ENCODE measurements at places on chromosomes 12 and 14.

DNA sequence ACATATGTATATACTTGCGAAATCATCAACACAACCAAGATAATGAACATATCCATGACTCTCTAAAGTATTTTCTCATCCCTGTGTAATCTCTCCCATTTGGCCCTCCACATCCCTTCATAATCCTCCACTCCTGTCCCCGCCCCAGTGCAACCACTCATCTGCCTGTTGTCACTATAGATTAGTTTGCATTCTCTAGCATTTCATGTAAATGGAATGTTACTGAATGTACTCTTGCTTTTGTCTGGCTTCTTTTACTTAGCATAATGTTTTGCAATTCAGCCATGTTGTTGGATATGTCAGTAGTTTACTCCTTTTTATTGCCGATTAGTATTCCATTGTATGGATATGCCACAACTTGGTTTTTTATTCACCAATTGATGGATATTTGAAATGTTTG lies 99.1 kb downstream of the BICD1 start:
- DNase-seq = no peak

DNA sequence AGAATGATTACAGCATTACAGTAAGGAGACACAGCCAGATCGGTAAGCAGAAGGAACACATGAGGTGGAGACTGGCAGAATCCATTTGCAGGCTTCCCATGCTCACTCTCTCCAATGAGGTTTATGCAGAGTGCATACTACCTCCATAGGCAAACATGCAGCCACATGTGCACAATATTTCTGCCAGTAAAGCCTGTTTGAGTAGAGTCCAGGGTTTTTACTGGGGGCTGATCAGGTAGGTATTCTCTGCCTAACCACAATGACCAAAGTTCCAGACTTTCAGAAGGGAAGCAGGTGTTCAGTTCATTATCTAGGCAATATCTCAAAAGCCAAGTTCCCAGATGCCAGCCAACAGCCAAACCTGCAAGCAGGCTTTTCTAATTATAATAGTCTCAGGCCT lies 31.1 kb downstream of the INTS13 start:
- DNase-seq = no peak

GRCh38 chr14:63088865-63089264 lies 43.6 kb upstream of the KCNH5 start:
- DNase-seq = no peak

DNA sequence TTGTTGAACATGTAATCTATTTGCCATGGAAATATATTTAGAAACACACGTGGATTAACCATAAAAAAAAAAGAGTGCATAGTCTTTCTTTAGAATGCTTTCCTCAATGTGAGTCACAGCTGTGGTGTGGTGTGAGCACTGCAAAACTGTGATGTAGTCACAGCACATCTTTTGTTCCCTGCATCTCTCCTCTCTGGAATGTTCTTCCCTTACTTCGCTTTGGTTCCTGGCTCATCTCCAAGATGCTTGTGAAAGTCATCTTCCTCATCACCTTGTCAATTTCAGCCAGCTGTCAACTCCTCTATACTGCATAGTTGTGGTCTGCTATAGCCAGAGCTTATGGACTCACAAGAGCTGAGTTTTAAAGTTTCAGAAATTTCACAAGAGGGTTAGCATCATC lies 60.2 kb downstream of the STAB2 start:
- no peak for DNase-seq

DNA sequence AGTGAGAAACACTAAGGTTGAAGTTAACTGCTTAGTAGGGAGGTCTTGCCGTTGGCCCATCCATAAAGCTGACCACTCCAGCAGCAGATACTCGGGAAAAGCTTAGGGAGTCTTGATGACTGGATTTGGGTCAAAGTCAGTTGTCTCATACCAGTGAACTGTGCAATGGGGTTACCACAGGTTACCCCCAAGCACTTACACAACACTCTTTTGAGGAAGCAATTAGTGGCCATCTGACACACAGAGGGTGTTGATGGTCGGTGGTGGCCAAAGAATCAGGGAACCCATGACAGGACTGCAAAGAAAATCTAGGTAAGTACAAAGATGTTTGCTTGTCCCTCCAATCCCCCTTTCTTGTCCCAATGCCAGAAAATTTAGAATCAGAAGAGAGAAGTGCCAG lies 410.2 kb downstream of the APAF1 start:
- no peak for DNase-seq

DNA sequence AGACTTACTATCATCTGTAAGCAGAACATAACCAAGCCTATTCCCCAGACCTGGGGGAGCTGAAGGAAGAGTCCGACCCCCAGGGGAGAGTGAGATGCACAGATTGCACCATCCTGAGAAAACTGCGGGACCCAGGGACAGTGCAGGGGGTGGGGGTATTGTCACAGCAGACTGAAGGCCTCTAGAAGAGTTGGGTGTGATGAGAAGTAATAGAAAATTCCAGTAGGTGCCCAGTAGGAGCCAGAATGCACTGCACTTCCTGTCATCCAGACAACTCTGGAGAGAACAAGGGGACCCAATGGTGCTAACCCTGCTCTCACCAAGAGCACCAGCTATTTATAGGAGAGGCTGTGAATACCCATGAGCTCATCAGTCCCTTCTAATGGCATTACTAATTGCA lies 190.1 kb downstream of the BCL11B start:
- no peak for DNase-seq

GRCh38 chr12:48263617-48264016 lies 60.5 kb upstream of the OR10AD1 start:
- no peak for DNase-seq

Measured in stimulated activated CD4-positive, alpha-beta T cell treated with anti-CD3 and anti-CD28 coated beads, Interleukin-1b, Interleukin-23, amount 100 ng/mL, for 1 hour (primary cell).